ENCODE measurements at places on chromosomes 12 and 14. TPM values are rescaled to one million over a fixed set of nuclear protein-coding genes. Genes with fewer than 3 reads are reported as not detected.

GLT1D1 gene
- 0.22 TPM for total RNA-seq

FLRT2 gene
- total RNA-seq, result not detected

MGP gene
- 0.25 TPM for total RNA-seq

RASSF9 gene
- total RNA-seq, result not detected

TTC8 gene
- total RNA-seq, result 1.7 TPM

ORMDL2 gene
- 90.9 TPM for total RNA-seq

DIO3 gene
- not detected for total RNA-seq

LRRIQ1 gene
- not detected for total RNA-seq

GUCY2C gene
- total RNA-seq, result not detected

GYS2 gene
- 0.24 TPM for total RNA-seq

C14orf180 gene
- not detected for total RNA-seq

FOXG1 gene
- total RNA-seq, result not detected

PMCH gene
- 2.7 TPM for total RNA-seq

FGF23 gene
- total RNA-seq, result not detected

ITGB7 gene
- total RNA-seq, result 751 TPM

NEUROD4 gene
- not detected for total RNA-seq

SLC8A3 gene
- total RNA-seq, result 0.29 TPM

SLCO1C1 gene
- not detected for total RNA-seq

GALNT6 gene
- 14.9 TPM for total RNA-seq

GALNT8 gene
- total RNA-seq, result 1.1 TPM

CORO1C gene
- 43.8 TPM for total RNA-seq

DPPA3 gene
- total RNA-seq, result not detected

TSPAN11 gene
- not detected for total RNA-seq

FAM90A1 gene
- total RNA-seq, result not detected

TPPP2 gene
- not detected for total RNA-seq

TMEM229B gene
- total RNA-seq, result 23.3 TPM
